MCF 10A (cell line): ENCODE measurements at places on chromosomes 5 and 9. TPM values are rescaled to one million over a fixed set of nuclear protein-coding genes. Genes with fewer than 3 reads are reported as not detected.

- DNase-seq: no peak
These were observed 210.6 kb downstream of the PCSK5 start for GRCh38 chr9:76101075-76101474.

DNA sequence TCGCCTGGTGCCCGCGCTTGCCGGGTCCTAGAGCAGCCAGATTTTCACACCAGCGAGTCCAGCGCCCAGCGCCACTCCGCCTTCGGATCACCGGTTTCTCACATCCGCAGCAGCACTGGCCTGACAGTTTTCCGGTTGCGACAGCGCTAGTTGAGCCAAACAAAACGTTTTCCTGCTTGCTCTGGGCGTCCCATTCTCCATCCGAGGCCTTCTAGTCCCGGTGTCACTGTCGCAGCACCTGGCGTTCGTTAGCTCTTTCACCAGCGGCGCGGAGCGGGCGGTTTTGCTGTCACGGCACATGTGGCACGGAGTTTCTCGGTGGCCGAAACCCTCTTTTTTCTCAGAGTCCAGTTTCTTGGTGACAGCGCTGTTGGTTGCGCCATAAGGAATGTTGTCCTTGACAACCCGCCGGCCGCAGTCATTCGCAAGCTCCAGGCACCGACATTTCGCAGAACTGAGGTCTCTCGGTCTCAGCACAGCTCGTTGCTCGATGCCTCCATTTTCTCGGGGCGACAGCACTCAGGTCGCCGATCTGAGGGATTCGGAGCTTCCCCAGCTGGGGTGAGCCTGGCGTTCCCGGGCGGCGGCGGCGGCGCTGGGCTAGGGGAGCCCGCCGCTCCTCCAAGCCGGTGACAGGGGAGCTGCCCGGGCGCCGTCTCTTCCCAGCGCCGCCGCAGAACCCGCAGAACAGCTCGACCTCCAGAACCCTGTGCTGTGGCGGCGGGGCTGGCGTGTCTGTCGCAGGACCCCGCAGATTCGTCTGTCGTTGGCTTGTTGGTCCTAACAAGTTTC is 47.8 kb downstream of the ANXA2R start:
- no peak for DNase-seq

- no peak for DNase-seq
These were observed 44.9 kb upstream of the MAST4 start for GRCh38 chr5:66551338-66551737.

DNA sequence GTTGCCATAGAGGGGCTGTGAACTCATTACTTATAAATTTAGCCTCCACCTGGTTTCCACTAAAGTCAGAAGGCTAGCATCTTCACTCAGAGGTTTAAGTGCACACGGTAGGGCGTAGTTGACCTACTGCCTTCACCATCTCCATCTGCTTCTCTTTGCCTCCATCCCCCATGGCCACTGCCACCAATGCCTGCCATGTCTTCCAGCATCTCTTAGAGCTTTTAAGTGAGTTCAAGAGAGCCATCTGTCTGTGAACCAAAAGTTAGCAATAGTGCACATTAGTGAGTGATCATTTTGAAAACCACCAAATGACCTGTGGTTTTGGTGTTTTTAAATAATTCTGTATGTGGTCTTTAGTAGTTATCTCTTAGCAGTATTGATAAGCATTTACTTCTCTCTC is 102.0 kb downstream of the DMRTA1 start:
- no peak for DNase-seq

The ANKRD20A1 gene
- 0.10 and 0.28 TPM in 2 replicates for total RNA-seq

DNA sequence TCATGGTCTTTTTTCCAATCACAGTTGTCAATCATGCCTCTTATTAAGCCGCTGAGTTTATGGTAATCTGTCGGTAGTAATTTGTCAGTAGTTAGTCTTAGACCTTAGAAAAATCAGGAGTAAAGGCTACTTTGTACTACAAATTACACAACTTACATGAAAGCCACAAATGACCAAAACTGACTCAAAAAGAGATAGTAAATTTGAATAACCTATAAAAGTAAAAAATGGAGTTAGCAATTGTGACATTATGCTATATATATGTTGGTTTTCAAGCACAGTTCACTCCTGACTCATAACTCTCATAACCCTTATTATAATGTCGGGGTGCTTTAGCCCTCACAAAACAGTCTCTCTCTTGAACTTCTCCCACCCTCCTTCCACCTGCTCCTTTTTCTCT is 251.8 kb downstream of the ROR2 start:
- DNase-seq: no peak

GRCh38 chr5:176446028-176446665 is 2.0 kb upstream of the FAF2 start:
- no peak for DNase-seq

DNA sequence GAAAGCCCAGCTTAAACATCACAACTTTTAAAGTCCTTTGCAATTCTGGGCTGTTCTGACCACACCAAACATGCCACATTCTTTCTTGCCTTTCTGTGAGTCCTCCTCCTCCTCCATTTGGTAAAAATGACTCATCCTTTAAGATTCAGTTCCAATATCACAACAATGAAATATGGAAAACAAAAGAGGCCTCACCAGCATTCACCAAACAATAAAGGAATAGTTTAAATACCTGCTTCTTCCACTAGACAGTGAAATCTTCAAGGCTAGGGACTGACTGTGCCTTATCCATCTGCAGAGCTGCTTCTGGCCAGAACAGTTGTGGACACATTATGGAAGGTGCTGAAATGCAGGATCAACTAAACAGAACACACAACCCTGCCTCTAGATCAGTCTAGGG is 36.0 kb downstream of the NR6A1 start:
- peak; percentile 48 for DNase-seq

The NMRK1 gene
- total RNA-seq: 24.6 and 35.5 TPM in 2 replicates
